ENCODE measurements at places on chromosomes 7 and 10. TPM values are rescaled to one million over a fixed set of nuclear protein-coding genes. Genes with fewer than 3 reads are reported as not detected.
A peak's percentile ranks its signal among the peaks of the same experiment; 100 is the strongest.

DNA sequence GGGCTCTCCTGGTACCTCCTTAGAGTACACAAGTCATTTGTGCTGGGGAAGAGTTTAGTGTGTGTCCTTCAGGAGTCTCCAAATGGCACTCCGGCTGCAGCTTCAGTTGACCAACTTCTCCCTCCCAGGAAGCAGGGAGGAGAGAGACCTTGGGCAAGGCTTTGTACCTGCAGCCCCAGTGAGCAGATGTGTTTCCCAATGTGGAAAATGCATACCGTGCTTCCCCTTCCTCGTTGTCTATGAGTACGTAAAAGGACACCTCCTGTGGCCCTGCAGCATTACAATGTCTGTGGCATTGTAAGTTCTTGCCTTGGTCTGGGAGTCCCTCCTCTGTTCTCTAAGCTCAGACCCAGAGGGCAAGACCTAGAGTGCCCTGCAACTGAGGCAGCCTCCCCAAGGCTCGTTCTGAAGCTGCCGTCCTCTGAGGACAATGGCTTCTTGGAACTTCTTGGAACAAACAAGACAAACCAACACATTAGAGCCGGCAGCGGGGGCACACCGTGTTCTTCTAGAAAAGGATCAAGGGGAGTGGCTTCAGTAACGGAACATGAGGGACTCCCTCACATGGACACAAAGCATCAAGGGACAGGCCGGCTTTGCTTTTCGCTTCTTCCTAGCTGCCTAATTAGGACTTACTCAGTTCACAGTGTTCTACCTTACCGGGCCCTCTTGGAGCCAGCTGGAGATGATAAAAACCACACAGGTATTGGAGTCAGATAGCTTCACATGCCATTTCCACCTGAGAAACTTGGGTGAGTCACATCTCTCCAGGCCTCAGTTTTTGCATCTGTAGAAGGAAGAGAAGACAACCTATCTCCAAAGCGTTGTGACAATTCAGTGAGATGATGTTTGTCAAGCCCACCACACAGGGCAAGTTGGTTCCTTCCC lies 20.9 kb upstream of the PPA1 start:
- H3K27me3 ChIP-seq, result no peaks in the 10 kb centered on the region
- DNase-seq, result no peak
- no peaks in the 10 kb centered on the region for H3K36me3 ChIP-seq

DNA sequence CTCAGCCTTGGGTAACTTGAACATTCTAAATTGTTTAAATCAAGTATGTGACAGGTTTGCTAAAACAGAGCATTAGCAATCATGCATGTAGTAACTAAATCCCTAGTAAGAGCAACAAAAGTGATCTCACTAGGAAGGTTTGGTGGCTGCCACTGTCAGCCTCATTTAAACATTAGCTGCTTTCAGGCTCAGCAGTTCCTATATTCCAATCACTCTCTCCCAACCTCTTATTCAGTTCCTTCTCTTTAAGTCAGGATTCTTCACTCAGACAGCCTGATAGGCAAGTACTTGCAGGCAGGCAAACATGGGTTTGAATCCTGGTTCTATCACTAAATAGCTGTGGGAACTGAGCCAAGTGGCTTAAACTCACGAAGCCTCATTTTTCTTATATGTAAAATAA lies 3.6 kb downstream of the CREB3L2 start:
- peak overlapping the region; percentile 88 for H3K27ac ChIP-seq
- DNase-seq, result no peak
- H3K36me3 ChIP-seq, result no peaks in the 10 kb centered on the region
- no peaks in the 10 kb centered on the region for H3K27me3 ChIP-seq
- peaks cover 14% of the 10 kb centered on the region for H3K4me1 ChIP-seq
- H3K4me3 ChIP-seq, result no peak overlapping the region

The KLLN gene
- 1.2 TPM for polyA plus RNA-seq

DNA sequence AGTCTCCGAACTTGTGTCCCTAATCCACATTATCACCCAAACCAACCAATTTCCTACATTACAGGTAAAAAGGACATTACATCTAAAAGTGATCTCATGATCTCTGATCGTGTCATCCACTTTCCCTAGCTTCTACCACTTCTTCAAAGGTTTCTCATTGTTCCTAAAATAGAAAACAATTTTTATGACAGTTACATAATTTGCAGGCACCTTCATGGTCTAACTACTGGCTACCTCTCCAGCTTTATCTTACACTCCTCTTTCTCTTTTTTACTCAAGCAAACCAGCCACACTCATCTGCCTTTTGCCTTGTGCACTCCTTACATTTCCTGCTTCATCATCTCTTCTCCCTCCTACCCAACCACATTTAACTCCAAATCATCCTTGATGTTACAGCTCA lies 886.7 kb upstream of the SORCS1 start:
- no peaks in the 10 kb centered on the region for H3K4me1 ChIP-seq
- H3K4me3 ChIP-seq, result no peak overlapping the region
- H3K27me3 ChIP-seq, result no peaks in the 10 kb centered on the region
- H3K27ac ChIP-seq, result no peak overlapping the region

The PHKG1 gene
- 0.91 TPM for polyA plus RNA-seq

- H3K27ac ChIP-seq, result no peak overlapping the region
- DNase-seq, result no peak
- no peaks in the 10 kb centered on the region for H3K36me3 ChIP-seq
Measured at GRCh38 chr10:129055225-129055624, 411.8 kb upstream of the MGMT start.

The NUDT13 gene
- 6.0 TPM for polyA plus RNA-seq

The C10orf67 gene
- 1.1 TPM for polyA plus RNA-seq

The TNS3 gene
- 68.8 TPM for polyA plus RNA-seq

- no peaks in the 10 kb centered on the region for H3K36me3 ChIP-seq
- H3K4me3 ChIP-seq, result peak overlapping the region; percentile 52
- H3K27me3 ChIP-seq, result peaks cover 45% of the 10 kb centered on the region
- H3K4me1 ChIP-seq, result peaks cover 40% of the 10 kb centered on the region
Measured at GRCh38 chr10:93074597-93075368, 1.1 kb downstream of the CYP26A1 start.

- H3K36me3 ChIP-seq, result peaks cover 46% of the 10 kb centered on the region
- peaks cover 9% of the 10 kb centered on the region for H3K4me1 ChIP-seq
- no peaks in the 10 kb centered on the region for H3K27me3 ChIP-seq
- no peak overlapping the region for H3K4me3 ChIP-seq
Measured at GRCh38 chr10:91251430-91252056, 31.1 kb downstream of the PCGF5 start.

DNA sequence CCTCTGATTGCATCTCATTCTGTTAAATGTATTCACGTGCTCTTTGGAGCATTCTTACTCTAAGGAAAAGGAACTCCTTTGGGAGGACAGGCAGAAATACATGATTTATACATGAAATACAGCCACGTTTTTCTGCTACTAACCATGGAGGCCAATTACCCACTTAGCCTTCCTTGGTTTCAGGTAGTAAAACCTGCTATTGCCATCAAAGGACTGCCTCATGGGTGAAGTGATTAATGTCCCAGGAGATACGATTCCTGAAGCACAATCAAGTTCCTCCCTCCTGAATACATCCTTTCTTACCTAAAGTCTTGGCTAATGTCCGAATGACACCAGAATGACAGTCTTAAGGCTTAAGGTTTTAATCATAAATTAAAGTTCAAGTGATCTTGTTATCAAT lies 58.5 kb upstream of the PIK3CG start:
- H3K27ac ChIP-seq, result no peak overlapping the region
- H3K27me3 ChIP-seq, result no peaks in the 10 kb centered on the region
- H3K4me1 ChIP-seq, result no peaks in the 10 kb centered on the region
- no peak overlapping the region for H3K4me3 ChIP-seq
- no peaks in the 10 kb centered on the region for H3K36me3 ChIP-seq

- H3K27me3 ChIP-seq, result no peaks in the 10 kb centered on the region
- H3K4me3 ChIP-seq, result no peak overlapping the region
- H3K36me3 ChIP-seq, result no peaks in the 10 kb centered on the region
- no peak overlapping the region for H3K27ac ChIP-seq
Measured at GRCh38 chr7:82605247-82605864, 161.8 kb upstream of the CACNA2D1 start.

- DNase-seq, result peak; percentile 18
- no peak overlapping the region for H3K27ac ChIP-seq
- H3K4me3 ChIP-seq, result no peak overlapping the region
- no peaks in the 10 kb centered on the region for H3K27me3 ChIP-seq
Measured at GRCh38 chr7:157403646-157404401, 67.0 kb downstream of the DNAJB6 start.

DNA sequence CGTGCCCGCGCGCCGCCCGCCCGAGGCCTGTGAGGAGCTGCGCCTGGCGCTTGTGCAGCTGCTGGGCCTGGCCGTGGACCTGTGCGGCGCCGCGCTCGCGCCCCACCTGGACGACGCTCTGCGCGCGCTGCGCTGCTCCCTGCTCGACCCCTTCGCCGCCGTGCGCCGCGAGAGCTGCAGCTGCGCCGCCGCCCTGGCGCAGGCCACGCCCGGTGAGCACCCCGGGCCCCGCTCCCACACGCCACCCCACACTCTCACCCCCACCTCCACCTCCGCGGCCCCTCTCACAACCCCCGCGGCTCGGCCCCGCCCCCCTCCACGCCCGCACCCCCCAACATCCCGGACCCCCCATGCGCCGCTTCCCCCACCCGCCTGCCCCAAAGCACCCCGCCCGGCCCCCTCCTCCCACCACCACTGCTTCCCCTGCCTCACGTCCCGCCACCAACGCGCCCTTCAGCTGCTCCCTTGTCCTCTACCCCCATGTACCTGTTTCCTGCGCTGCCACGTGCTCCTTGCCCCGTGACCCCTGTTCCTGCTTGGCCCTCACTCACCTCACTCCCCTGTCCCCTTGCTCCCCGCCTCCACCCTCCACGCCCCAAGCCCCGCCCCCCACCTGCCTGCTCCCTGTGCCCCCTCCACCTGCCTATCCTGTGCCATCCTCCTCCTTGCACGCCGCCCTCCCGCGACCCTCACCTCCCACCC lies at the start of gene PRKAR1B:
Gene PRKAR1B (minus strand): TSS at position 178 of the 702 bp plus-strand sequence. CDS start 15,776 bp downstream, outside the sequence.
- H3K4me3 ChIP-seq, result peak within 1 kb of the TSS; percentile 73
- H3K4me1 ChIP-seq, result peaks cover 24% of the 10 kb centered on the region
- no peaks in the 10 kb centered on the region for H3K27me3 ChIP-seq
- peak within 1 kb of the TSS; percentile 50 for H3K27ac ChIP-seq

GRCh38 chr7:141246426-141246825 lies 172.6 kb downstream of the TMEM178B start:
- no peaks in the 10 kb centered on the region for H3K36me3 ChIP-seq
- no peaks in the 10 kb centered on the region for H3K27me3 ChIP-seq
- no peak for DNase-seq
- H3K4me1 ChIP-seq, result no peaks in the 10 kb centered on the region

DNA sequence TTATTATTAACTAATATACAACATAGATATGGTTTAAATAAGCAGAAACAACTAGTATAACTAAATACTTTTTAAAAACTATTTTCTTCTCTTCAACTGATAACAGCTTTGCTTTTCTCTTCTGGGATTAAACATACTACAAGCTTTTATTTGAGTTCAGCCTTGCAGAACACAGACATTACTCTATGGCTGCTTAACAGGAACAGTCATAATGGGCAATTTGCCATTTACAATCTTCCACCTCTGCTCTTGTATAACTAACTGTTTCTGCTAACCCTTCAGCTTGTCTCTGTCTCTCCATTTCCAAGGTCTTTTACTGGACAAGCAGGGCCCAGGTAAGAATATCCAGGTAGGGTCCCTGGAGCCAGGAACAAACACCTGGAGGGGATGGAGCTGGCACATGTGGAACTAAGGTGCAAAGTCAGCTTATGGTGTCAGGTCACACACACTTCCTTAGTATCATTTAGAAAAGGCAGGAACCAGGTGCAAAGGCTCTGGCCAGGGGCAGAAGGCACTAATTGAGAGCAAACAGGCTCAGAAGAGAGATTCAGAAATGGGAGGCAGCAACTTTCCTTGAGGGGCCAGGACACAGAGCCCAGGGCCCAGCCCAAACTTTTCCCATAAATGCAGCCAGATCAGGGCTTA lies 93.1 kb downstream of the STRA8 start:
- no peaks in the 10 kb centered on the region for H3K4me1 ChIP-seq
- H3K36me3 ChIP-seq, result no peaks in the 10 kb centered on the region
- no peak overlapping the region for H3K27ac ChIP-seq
- no peaks in the 10 kb centered on the region for H3K27me3 ChIP-seq
- DNase-seq, result no peak
- H3K4me3 ChIP-seq, result no peak overlapping the region

GRCh38 chr7:11650030-11650429 lies 182.0 kb downstream of the THSD7A start:
- H3K36me3 ChIP-seq, result no peaks in the 10 kb centered on the region
- H3K4me3 ChIP-seq, result no peak overlapping the region
- no peaks in the 10 kb centered on the region for H3K27me3 ChIP-seq
- DNase-seq, result no peak

- peaks cover 44% of the 10 kb centered on the region for H3K36me3 ChIP-seq
- H3K4me3 ChIP-seq, result no peak overlapping the region
- no peak for DNase-seq
Measured at GRCh38 chr10:131949041-131949862, 32.5 kb downstream of the BNIP3 start.

- H3K4me1 ChIP-seq, result peaks cover under 1% of the 10 kb centered on the region
- H3K36me3 ChIP-seq, result no peaks in the 10 kb centered on the region
- DNase-seq, result no peak
- H3K4me3 ChIP-seq, result no peak overlapping the region
- H3K27me3 ChIP-seq, result no peaks in the 10 kb centered on the region
Measured at GRCh38 chr10:108771106-108771505, 1152.2 kb downstream of the XPNPEP1 start.
